ENCODE measurements at places on chromosomes 5 and 9.

DNA sequence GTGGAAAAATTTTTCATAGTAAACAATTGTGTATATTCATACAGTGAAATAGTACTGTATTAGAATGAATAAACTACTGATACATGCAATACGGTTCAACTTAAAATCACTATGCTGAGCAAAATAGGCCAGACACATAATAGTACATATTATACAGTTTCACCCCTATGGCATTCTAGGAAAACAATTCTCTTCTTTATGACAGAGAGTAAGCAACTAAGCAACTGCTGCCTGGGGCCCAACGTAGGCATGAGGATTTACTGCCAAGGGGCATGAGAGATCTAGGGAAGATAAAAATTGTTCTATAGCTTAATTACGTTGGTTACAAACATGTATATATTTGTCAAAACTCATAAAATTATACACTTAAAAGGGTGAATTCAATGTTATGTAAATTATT lies 180.2 kb downstream of the DRD1 start:
- no peak for DNase-seq

- no peak for DNase-seq
These were observed 12.5 kb upstream of the BTF3 start for GRCh38 chr5:73485715-73486114.

DNA sequence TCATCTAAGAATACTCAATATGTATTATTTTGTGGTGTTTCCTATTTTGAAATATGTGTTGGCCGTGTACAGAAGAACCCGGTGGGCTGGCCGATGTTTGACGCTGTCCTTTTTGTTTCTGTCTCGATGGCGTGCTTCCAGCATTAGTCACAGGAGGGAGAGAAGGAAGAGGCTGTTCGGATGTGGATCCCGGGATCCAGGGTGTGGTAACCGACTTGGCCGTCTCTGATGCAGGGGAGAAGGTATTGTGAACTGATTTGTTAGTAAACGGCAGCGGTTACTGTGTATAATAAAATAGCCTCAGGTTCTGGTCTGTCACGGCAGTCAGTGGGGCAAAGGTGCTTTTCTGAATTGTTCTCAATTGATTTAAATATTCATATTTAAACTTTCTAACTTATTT lies 275.0 kb downstream of the ARHGEF28 start:
- no peak for DNase-seq

DNA sequence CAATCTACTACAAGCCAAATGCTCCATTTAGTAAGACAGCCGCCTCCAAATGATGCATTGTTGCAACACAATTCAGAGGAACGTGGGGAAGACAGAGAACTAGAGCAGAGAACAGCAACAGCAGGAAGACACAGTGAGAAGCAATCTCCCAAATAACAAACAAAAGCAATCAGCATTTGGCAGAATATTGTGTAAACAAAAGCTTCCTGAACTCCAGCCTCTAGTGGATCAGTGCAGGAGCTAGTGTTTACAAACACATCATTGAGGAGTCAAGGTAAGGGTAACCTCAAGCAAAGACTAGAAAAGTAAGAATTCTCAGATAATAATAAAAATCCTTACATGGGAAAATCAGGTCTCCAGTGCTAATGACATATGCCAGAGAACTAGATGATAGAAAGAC lies 20.6 kb downstream of the FST start:
- DNase-seq, result no peak

DNA sequence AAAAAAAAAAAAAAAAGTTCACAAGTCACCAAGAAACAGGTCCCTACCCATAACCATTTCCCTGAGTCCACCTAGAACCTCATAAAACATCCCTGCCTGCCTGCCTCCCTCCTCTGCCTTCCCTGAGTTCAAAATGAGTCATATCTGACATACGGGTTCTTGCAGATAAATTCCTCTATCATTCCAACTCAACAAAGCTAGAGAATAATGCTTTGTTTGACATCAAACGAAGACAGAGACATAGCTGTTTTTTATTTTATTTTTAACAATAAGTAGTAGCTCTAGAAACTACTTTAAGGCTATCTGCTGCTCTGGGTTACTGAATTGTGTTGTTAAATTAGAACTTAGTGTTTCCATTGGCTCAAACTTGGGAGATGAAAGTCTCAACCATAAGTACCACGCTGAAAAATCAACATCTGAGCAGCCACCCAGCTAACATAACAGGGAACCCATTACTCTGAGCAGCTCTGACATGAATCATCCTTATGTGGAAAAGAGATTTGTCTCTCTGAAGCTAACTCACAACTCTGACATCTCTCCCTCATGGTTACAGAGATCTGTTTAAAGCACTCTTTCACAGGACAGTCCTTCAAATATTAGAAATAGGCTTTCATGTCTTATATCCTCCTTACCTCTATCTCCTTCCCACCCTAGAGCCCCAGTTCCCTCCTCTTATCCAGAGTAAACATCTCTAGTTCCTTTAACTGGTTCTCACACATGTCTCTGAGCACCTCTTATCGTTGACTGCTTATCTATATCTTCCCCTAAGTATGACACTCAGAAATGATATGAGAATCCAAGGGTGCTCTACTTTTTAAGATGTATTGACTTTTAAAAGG lies 12.1 kb downstream of the TMEM245 start:
- no peak for DNase-seq

GRCh38 chr5:29935371-29935770 lies 1258.1 kb upstream of the CDH6 start:
- DNase-seq, result no peak

- no peak for DNase-seq
These were observed 5.9 kb downstream of the FAM193B start for GRCh38 chr5:177548495-177548894.

DNA sequence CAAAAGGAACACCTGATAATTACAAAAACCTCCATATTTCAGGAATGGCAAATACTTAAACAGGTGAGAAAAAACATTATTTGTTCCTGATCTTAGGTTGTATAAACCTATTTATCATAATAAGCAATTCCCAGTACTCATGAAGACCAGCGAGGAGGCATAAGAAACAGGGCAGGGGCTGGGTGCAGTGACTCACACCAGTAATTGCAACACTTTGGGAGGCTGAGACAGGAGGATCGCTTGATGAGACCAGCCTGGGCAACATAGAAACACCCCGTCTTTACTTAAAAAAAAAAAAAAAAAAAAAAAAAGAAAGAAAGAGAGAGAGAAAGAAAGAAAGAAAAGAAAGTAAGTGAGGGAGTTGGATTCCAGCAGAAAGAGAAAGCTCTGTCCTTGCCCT lies 21.6 kb downstream of the CCNJL start:
- DNase-seq, result no peak

DNA sequence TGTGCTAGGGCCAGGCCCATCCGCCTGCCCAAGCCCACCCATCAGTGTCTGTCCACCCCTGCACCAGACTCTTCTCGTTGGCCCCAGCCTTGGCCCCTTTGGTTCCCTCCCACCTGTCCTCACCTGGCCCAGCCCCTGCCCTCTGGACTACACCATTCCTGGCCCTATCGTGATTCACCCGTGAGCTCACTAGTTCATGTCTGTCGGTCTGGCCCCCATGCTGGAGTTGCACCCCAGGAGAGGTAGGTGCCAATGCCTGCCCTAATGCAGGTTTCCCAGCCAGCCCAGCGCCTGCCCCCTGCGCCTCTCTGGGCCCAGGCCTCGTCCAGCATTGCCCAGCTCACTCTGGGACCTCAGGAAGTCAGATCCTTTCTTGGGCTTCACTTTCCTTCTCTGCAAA lies 115.4 kb upstream of the LMX1B start:
- no peak for DNase-seq

DNA sequence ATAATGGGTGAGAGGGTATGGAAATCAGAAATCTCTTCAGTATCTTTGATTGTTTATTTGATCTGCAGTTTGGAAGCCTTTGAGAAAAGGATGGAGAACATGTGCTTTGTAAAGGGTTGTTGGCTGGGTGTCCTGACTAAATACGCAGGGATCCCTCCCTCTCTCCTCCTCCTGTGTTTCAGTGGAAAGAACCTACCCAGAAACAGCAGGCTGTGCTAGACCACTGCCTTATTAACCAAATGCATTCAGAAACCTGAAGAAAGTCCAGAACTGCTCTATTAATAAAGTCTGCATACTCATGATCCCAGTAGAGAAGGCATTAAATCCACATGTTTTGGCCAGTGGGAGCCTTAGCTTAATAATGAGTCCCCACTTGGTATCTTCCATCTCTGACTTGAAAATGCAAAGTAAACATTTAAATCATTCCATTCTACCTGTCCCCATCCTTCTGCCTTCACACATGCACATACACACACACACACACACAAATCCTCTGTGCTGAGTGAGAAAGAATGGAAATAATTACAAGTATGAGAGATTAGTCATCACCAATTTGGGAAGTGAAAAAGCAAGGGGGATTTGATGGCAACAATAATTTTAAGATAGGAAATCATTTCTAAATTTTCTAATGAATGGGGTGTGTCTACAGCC lies 10.0 kb upstream of the LECT2 start:
- DNase-seq, result peak; percentile 6

DNA sequence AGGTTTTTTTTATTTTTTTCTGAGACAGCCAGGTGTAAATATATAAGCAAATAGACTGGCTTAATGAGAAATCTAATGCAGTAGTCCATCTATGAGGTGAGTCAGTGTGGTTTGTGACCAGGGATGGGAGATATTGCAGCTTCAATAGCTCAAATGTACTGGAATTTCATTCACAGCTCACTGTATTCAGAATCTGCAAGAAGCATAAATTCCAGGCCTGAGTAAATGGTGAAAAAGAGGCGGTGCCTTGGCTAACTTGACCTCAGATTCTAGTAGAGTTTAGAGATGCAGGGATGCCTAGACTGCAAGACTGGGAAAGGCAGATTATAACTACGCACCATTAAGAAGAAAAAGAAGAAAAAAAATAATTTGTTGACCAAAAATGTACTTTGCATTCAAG lies 151.9 kb upstream of the SMC2 start:
- DNase-seq, result no peak

GRCh38 chr5:167937635-167937998 lies 353.8 kb upstream of the WWC1 start:
- DNase-seq, result no peak

DNA sequence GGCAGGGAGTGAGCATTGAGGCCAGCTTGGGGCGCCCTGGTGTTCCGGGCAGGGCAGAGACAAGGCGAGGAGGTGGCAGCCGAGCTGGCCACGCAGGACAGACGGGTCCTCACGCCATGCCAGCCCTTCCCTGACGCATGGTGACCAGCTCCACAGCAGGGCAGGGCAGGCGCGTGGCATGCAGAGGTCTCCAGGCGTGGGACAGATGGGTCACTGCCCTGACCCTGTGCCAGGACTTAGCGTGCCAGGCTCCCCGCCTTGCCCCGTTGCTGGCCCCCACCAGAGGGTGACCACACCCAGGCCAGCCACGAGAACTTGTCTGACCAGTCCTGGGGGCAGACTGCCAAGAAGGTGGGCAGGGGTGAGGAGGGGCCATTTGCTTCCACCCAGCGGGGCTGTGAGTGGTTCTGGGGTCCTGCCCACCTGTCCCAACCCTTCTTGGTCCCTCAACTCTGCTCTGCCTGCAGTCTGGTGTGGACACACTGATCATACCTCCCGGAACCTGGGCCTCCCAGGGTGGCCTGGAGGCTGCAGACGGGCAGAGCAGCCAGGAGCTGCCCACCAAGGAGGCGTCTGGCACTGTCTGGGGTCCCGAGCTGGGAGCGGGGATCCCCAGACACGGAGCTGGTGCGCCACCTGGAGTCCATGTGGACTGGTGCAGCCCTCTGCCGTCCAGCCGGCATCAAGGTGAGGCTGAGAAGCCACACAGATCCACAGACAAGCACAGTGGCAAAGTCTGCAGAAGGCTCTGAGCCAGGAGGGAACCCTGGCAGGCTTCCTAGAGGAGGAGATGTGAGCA lies at the start of gene RNF224:
RNF224 (plus strand) TSS at position 449 of the 799 bp plus-strand sequence. CDS start 834 bp downstream, outside the sequence.
- DNase-seq, result peak; percentile 73

DNA sequence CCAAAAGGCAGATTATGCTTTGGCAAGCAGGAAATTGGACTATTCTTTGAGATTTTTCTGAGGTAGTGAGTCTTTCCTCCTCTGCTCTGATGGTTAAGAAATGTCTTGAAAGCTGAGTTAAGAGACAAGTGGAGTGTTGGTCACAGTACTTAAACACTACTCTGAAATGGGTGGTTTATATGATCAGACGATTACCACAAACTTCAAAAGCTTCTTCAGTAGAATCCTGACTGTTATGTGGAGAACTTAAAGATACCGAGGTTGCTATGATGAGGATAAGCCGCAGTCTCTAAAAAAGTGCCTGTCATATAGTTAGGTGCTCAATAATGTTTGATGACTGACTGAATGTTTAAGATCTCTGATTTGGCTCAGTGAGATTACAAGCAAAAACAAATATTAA lies 24.3 kb downstream of the GCNT4 start:
- no peak for DNase-seq

DNA sequence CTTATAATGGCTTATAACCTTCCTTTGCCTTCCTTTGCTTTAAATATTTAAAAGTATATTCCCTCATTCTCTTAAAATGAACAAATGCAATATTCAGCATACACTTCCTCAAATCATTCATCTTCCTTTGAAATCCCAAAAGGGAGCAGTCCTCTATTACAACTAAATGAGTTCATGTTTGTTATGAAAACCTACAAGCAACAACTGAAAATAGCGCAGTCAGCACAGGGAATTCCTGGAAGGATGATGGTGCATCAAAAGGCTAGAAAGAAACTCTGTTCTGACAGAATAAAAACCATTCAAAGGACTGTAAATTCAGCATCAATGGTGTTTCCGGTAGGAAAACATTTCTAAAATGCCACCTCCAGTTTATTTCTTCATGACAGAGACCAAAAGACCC lies 3.3 kb downstream of the NR6A1 start:
- DNase-seq, result no peak

DNA sequence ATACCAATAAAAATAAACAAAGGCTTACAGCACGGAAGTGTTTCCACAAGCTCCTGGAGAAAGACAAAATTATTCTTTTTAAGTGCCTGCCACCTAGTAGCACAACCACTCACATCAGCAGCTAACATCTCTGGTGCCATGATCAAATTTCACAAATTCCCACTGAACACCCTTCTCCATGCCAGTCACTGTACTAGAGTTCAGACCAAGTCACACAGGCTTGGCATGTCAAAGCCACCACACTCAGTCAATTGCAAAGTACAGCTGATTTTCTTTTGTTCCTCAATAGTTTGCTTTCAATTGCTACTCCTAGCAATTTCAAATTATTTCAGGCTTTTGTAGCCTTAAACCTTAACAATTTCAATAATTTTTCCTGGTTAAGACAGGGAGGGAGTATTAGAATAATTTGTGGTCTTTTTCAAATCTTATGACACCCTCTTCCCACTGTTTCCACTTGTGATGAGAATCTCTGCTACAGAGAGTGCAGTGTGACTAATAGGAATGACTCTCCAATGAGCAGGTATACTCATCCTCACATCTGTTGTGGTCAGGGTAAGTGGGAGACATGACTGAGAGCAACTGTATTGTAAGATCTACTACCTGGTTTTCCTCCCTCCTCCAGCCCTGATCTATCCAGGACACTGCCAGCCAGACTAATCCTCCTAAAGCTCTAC lies 46.2 kb downstream of the RNF145 start:
- DNase-seq, result no peak

GRCh38 chr5:154587123-154588026 lies 109.3 kb upstream of the HAND1 start:
- DNase-seq, result no peak

DNA sequence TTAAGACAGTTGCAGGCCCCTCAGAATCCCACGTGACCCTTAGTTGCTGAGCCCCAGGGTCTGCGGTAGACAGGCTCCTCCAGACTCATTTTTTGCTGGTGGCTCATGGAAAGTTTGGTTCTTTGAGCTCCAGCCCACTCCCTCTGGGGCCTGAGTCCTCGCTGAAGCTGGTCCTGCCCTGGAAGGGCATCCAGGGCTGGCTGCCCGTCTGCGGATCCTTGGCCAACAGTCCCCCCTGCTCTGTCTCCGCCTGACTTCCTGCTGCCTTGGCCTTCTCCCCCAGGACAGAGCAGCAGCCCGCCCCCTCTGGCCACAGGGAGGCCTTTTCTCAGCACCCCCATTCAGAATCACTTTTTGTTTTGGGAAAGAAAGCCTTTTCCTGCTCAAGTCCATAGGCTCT lies 24.4 kb downstream of the SLC6A7 start:
- DNase-seq, result no peak

All from stimulated activated naive B cell treated with anti-CD40 and anti-IgM and Interleukin-4, amounts not matched to agents 10 μg/mL and 1 μg/mL and 100 μg/mL, for 72 hours (primary cell).